ENCODE measurements at places on chromosomes 1 and 21.

DNA sequence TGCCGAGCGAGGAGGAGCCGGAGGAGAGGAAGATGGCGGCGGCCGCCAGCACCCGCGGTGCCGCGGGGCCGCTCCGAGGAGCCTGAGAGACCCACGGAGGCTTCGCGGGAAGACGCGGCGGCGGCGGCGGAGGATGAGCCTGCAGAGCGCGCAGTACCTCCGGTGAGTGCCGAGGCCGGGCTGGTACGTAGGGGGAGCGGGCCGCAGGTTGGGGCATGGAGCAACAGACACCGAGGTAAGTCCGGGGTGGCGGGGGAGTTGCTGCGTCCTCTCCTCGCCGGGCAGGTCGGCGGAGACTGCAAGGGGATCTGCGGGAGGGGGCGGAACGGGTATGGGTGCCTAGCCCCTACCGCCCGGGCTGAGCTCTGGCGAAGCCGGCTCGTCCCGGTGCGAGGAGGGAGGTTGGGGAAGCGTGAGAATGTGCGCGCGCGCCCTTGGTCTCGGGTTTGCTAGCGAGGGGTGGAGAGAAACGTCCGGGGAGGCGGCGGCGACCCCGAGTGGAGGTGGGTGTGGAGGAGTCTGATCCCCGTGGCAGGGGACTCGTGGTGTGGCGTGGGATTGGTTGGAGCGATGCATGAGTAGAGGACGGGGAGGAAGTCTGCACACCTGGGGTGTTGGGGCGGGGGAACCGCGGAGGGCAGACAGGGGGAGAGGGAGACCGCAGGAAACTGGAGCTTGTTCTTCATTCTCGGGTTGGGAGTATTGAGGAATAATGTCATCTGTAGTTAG is at the start of gene SMG7:
Gene SMG7, plus strand, starts transcription at position 12 of the 729 bp plus-strand sequence. Its CDS starts 122 bp downstream, at position 134.
- peak; percentile 21 for DNase-seq

DNA sequence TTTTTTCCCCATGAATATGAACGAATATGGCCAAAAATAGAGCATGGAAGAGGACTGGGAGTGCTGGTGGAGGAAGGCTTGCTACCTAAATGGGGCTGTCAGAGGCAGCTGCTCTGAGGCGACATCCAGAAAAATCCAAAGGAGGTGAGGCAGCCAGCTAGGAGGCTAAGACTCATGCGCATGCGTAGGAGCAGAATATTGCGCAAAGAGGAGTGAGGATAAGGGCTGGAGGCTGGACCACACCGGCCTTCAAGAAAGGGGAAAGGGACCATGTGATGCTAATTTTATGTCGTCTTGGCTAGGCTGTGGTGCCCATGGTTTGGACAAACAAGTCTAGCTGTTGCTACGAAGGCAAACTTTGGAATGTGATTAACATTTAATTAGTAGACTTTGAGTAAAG is 30.5 kb downstream of the HEYL start:
- no peak for DNase-seq

GRCh38 chr1:238177960-238178645 is 287.4 kb upstream of the ZP4 start:
- DNase-seq: no peak

- no peak for DNase-seq
These were observed 3.6 kb downstream of the PRKAB2 start for GRCh38 chr1:147168626-147169058.

GRCh38 chr21:35303085-35303484 is 254.0 kb upstream of the RUNX1 start:
- no peak for DNase-seq
